AG04449 (cell line): ENCODE measurements at places on chromosomes 12 and 14.

GRCh38 chr12:95408201-95408600 lies 65.8 kb upstream of the METAP2 start:
- no peak for DNase-seq

- no peak for DNase-seq
Measured at GRCh38 chr12:50477241-50477832, 27.4 kb upstream of the DIP2B start.

DNA sequence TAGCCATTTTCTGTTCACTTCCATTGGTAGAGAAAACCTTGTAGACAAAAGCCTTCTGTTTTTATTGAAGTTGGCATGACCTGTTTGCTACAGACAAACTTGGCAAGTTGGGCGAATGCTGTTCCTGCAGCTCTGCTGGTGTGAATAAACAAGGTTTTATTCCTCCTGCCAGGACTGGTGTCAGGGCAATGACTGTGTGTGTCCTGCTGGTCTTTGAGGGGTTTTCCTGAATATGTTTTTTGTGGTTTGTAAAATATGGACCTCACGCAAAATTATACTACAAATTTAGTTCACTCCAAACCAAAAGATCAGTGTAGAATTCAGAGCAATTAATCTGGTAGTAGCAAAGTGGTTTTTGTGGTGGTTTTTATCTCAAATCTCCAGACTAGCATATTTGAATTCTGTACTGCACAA lies 140.8 kb downstream of the ERC1 start:
- no peak for DNase-seq

- no peak for DNase-seq
Measured at GRCh38 chr12:49535921-49536525, 2.8 kb upstream of the KCNH3 start.

GRCh38 chr12:49784756-49785409 lies 43.3 kb downstream of the NCKAP5L start:
- no peak for DNase-seq

DNA sequence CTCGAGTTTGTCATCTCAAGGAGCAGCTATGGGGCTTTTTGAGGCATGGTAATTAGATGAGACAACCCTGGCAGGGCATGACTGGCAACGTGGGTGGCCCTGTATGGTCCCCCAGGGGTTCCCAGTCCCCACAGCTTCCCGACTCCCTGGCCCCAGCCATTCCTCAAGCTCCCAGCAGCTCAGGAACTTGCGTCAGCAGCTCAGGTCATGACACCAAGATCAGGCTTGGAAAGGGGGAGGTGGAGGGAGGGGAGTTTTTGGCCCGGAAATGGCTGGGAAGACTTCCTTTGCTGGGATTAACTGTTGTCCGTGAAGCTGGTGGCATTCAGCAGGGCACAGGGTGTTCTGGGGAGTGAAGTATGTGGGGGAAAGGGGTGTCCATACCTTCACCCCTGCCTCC lies 10.4 kb upstream of the NRIP2 start:
- peak; percentile 34 for DNase-seq

GRCh38 chr14:56143025-56143424 lies 24.8 kb downstream of the PELI2 start:
- no peak for DNase-seq

DNA sequence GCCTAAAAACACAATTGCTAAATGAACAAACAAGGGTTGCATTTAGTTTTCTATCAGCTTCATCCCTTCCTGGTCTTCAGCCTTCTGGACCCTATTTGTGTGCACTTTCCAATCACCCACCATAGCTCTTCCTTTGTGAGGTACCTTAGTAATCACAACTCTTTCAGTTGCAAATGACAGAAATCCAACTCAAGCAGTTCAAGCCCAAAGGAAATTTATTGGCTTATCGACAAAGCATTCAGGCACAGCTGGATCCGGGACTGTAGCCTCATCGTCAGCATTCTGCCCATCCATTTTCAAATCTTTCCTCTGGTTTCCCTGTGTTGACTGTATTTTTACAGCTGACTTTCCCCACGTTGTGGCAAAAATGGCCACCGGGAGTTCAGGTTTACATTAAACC lies 148.6 kb upstream of the VASH1 start:
- DNase-seq: no peak

- DNase-seq: no peak
Measured at GRCh38 chr12:124403273-124403672, 108.4 kb downstream of the RFLNA start.
